ENCODE measurements at places on chromosomes 2 and 18. TPM values are rescaled to one million over a fixed set of nuclear protein-coding genes. Genes with fewer than 3 reads are reported as not detected.

GRCh38 chr2:25076749-25077148 lies 34.9 kb downstream of the EFR3B start:
- DNase-seq = no peak
- H3K4me3 ChIP-seq = no peak overlapping the region
- H3K4me1 ChIP-seq = no peaks in the 10 kb centered on the region
- H3K27ac ChIP-seq = no peak overlapping the region
- H3K27me3 ChIP-seq = peaks cover 26% of the 10 kb centered on the region

DNA sequence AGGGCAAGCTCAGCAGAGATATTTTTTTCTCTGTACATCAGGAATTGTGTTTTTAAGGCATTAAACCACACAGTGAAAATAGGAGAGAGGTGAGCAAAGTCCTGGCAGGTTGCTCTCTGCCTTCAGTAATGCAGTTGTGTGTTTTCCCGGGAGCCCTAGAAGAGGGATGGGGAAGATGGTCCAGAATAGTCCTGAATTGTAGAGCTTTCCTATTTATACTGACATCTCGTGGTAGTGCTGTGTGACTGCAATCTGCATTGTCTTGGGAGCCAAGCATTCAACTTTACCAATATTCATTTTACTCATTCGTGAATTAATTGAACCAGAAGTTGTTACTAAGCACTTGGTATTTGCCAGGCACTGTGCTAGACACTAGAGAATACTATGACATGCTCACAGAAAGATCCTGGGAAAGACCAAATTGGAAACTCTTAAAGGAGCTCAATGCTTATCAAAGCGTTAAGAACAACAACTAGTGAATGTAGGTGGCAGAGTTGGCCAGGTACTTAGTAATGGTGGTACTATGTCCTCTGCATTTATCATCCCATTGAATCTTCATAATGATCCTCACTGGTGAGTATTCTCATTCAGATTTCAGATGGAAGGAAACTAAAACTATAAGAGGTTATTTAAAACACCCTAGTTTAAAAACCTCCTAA lies 214.6 kb downstream of the TRIB2 start:
- DNase-seq = no peak
- H3K27ac ChIP-seq = no peak overlapping the region
- H3K36me3 ChIP-seq = no peaks in the 10 kb centered on the region
- peaks cover 12% of the 10 kb centered on the region for H3K4me1 ChIP-seq

DNA sequence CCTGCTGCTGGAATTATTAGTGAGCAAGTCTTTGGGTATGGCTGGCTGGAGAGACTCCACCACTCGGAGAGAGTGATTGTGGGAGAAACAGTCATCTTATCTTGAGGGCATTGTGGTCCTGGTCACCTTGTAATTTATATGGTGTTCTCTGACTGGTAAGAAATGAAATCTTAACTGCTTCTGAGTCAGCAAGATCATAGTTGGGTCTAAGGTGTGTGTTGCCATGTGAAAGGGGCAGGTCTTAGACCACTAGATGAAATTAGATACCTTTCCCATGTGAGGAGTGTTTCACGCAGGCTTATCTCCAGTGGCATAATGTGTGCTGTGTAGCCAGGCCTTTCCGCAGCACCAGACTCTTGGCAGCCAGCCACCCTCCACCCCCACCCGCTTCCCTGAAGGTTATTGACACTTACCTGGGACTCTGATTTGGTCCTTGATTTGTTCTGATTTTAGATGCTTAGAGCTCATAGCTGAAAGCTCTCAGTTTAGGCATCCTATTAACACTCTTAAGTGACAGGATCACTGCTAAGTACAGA lies 7.7 kb downstream of the MAPRE3 start:
- H3K4me3 ChIP-seq = no peak overlapping the region
- H3K27ac ChIP-seq = no peak overlapping the region
- H3K4me1 ChIP-seq = no peaks in the 10 kb centered on the region
- H3K36me3 ChIP-seq = no peaks in the 10 kb centered on the region
- H3K27me3 ChIP-seq = peaks cover 38% of the 10 kb centered on the region

Gene ZAP70
- 234 TPM for total RNA-seq

Gene IL36G
- total RNA-seq = not detected

Gene HAT1
- 70.1 TPM for total RNA-seq

Gene UPP2
- total RNA-seq = not detected

Gene CD8B
- 0.64 TPM for total RNA-seq

Gene SP5
- 0.32 TPM for total RNA-seq

Gene ITGAV
- 9.8 TPM for total RNA-seq

Gene ERBB4
- total RNA-seq = not detected

Gene NXPH2
- total RNA-seq = not detected

Gene TRIM43
- 0.25 TPM for total RNA-seq
